ENCODE measurements at places on chromosomes 12 and 14. TPM values are rescaled to one million over a fixed set of nuclear protein-coding genes. Genes with fewer than 3 reads are reported as not detected.
A peak's percentile ranks its signal among the peaks of the same experiment; 100 is the strongest.

DNA sequence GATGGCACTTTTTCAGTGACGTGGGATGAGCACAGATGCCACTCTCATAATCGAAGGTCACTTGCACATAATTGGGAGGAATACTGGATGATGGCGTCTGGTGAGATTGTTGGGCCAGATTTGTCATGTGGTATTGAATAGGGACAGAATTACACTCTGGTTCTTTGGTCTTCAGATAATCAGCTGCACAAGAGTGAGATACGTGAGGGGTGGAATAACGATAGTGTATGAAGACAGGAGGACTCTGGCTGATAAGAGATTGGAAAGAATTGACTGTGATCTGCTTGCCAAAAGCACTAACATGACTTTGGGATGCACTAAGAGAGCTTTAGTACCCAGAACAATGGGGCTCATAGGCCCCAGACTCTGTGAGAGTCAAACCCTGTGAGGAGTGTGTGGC lies 7.0 kb upstream of the RABGGTA start:
- DNase-seq, result no peak

- peak; percentile 38 for DNase-seq
These were observed 106.4 kb downstream of the DIP2B start for GRCh38 chr12:50611021-50611744.

The TAS2R42 gene
- total RNA-seq, result not detected

- DNase-seq, result no peak
These were observed 39.5 kb upstream of the TOMM20L start for GRCh38 chr14:58356268-58356667.

The TAS2R8 gene
- total RNA-seq, result 0.50 TPM

- DNase-seq, result no peak
These were observed 247.3 kb downstream of the LRIG3 start for GRCh38 chr12:58673021-58673420.

DNA sequence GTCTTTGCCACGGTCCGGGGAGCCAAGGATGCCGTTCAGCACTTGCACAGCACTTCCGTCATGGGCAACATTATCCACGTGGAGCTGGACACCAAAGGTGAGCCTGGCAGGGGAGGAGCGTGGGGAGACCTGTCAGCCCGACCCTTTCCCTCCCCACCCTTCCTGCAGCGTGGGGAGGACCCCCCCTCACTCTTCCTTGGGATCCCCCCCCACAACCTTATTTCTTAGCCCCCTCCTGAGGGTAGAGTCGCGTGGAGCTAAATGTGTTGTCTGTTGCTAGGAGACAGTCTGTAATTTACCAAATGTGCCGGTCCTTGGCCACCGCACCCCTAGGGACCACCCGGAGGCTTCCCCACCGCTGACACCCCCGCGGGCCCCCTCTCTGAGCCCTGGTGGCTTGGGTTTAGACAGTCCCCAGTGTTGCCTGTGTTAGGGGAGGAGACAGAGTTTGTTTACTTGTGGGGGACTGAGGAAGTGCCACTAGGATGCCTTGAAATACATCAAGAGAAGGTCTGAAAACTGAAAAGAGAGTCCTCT lies 2.3 kb downstream of the SETD1B start:
- no peak for DNase-seq

GRCh38 chr14:24285351-24285750 lies 14.0 kb upstream of the RABGGTA start:
- DNase-seq, result no peak

The DTX1 gene
- not detected for total RNA-seq

The POTEG gene
- total RNA-seq, result not detected

- DNase-seq, result no peak
These were observed 10.6 kb downstream of the SCFD1 start for GRCh38 chr14:30632730-30633129.

The LRRIQ1 gene
- total RNA-seq, result not detected

DNA sequence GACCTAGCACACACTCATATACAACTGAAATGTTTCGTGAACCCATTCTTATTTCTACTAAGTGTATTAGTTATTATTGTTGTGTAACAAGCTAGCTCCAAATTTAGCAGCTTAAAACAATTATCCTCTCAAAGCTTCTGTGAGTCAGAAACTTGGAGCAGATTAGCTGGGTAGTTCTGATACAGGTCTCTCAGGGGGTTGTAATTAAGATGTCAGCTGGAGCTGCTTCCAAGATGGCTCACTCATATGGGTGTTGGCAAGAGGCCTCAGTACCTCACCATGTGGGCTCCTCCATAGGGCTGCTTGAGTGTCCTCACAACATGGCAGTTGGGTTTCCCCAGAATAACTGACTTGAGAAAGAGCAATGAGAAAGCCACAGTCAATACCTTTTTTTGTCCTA lies 9.8 kb downstream of the GPR135 start:
- no peak for DNase-seq

GRCh38 chr12:92912052-92912451 lies 17.0 kb downstream of the EEA1 start:
- DNase-seq, result no peak

DNA sequence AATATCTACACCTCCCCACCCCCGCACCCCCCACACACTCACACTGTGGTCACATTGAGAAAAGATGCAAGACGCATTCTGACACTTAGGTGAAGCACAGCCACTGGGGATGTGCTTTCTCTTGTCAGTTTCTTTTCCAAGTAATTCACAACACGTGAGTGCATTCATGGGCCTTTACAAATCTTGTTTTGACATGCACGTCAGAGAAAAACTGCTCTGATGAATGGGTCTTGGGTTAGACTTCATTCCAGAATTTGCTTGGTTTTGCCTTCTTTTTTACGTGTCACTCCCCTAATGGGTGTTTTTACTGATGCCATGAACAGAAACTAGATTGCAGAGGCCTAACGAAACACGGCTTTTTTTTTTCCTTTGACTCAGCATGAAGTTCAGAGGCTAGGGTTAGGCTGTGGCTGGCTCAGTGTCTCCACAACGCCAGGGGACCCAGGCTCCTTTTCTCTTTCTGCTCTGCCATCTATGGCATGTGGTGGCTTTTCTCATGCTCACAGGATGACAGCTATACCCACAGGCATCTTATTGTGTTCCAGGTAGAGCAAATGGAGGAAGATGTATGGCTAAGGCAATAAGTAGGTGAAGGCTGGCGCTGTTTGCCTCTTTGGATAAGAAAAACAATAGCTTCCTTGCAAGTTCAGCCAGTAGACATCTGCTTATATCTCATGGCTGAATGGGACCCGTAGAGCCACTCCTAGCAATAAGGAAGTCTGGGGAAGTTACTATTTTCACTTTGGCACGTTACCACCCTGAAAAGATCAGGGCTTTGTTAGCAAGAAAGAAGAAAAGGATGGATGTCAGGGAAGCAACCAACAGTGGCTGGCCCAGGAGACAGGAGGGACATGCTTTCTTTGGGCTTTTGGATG lies 253.3 kb downstream of the SLC15A4 start:
- DNase-seq, result no peak

GRCh38 chr14:30132196-30132595 lies 204.5 kb upstream of the PRKD1 start:
- DNase-seq, result no peak

GRCh38 chr12:19003987-19004619 lies 125.4 kb upstream of the PLEKHA5 start:
- no peak for DNase-seq

- DNase-seq, result no peak
These were observed 54.0 kb upstream of the ELK3 start for GRCh38 chr12:96140174-96140573.

The DDX55 gene
- total RNA-seq, result 19.3 TPM

The MYO1H gene
- not detected for total RNA-seq

The TMEM63C gene
- 0.11 TPM for total RNA-seq

GRCh38 chr12:102503056-102503681 lies 22.8 kb upstream of the IGF1 start:
- no peak for DNase-seq

The HRK gene
- total RNA-seq, result not detected

GRCh38 chr12:68317047-68317667 lies 15.0 kb downstream of the MDM1 start:
- DNase-seq, result no peak

The KCNH3 gene
- 0.35 TPM for total RNA-seq

DNA sequence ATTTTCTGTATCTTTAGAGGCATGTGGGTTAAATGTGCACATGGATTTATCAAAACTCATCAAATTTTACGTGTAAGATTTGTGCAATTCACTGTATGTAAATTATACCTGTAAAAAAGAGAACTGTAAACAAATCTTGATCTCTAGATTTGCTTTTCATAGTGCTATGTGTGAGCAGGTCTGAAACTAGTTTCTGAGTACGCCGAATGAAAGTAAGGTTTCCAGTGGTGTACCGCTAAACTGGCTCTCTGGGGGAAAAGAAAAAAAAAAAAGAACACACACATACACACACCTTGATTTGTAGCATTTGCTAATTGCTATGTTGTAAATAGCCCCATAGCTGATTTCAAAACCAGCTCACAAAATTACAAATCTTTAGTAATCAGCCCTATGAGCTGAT lies 8.6 kb upstream of the SLC41A2 start:
- DNase-seq, result no peak
